ENCODE measurements at places on chromosomes 5 and 9. TPM values are rescaled to one million over a fixed set of nuclear protein-coding genes. Genes with fewer than 3 reads are reported as not detected.

Gene FABP6
- total RNA-seq, result not detected

Gene CDC25C
- 18.4 TPM for total RNA-seq

GRCh38 chr5:169805527-169805934, 168.5 kb downstream of the DOCK2 start:
- H3K4me3 ChIP-seq, result no peak overlapping the region
- peaks cover 66% of the 10 kb centered on the region for H3K36me3 ChIP-seq
- peak; percentile 39 for DNase-seq
- peak overlapping the region; percentile 75 for H3K27ac ChIP-seq

- H3K4me1 ChIP-seq, result no peaks in the 10 kb centered on the region
- no peak overlapping the region for H3K27ac ChIP-seq
- no peak overlapping the region for H3K4me3 ChIP-seq
- DNase-seq, result no peak
- no peaks in the 10 kb centered on the region for H3K36me3 ChIP-seq
These were observed 29.2 kb downstream of the MAT2B start for GRCh38 chr5:163534492-163535094.

DNA sequence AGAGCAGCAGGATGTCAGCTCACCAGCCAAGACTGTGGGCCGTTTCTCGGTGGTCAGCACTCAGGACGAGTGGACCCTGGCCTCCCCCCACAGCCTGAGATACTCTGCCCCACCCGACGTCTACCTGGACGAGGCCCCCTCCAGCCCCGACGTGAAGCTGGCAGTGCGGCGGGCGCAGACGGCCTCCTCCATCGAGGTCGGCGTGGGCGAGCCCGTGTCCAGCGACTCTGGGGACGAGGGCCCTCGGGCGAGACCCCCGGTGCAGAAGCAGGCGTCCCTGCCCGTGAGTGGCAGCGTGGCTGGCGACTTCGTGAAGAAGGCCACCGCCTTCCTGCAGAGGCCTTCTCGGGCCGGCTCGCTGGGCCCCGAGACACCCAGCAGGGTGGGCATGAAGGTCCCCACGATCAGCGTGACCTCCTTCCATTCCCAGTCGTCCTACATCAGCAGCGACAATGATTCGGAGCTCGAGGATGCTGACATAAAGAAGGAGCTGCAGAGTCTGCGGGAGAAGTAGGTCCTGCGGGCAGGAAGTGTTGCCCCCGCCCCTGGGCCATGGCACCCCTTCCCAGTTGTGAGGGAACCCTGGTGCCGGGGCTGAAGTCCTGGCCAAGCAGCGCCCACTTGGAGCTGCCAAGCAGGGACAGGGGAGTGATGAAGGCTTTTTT, 108.9 kb downstream of the WNK2 start:
- H3K27ac ChIP-seq, result no peak overlapping the region
- peaks cover 7% of the 10 kb centered on the region for H3K4me1 ChIP-seq

GRCh38 chr5:178366998-178367735, 134.6 kb upstream of the PHYKPL start:
- H3K36me3 ChIP-seq, result no peaks in the 10 kb centered on the region
- H3K4me1 ChIP-seq, result no peaks in the 10 kb centered on the region
- no peak overlapping the region for H3K4me3 ChIP-seq
- DNase-seq, result no peak
- H3K27me3 ChIP-seq, result no peaks in the 10 kb centered on the region
- H3K27ac ChIP-seq, result no peak overlapping the region

GRCh38 chr9:86424251-86424891, 70.2 kb upstream of the TUT7 start:
- DNase-seq, result no peak
- no peak overlapping the region for H3K4me3 ChIP-seq
- H3K27ac ChIP-seq, result no peak overlapping the region
- no peaks in the 10 kb centered on the region for H3K36me3 ChIP-seq
- no peaks in the 10 kb centered on the region for H3K4me1 ChIP-seq

GRCh38 chr5:23367874-23368273, 139.5 kb upstream of the PRDM9 start:
- no peaks in the 10 kb centered on the region for H3K4me1 ChIP-seq
- H3K27me3 ChIP-seq, result no peaks in the 10 kb centered on the region
- no peak overlapping the region for H3K27ac ChIP-seq
- no peak overlapping the region for H3K4me3 ChIP-seq
- no peaks in the 10 kb centered on the region for H3K36me3 ChIP-seq

Data from activated CD4-positive, alpha-beta memory T cell treated with anti-CD3 and anti-CD28 coated beads, Interleukin-2, amount 10 ng/mL, durations not matched to agents 7 days and 5 days (primary cell).